ENCODE measurements at places on chromosomes 12 and 14.

- no peak for DNase-seq
Measured at GRCh38 chr12:94266796-94267536, 118.6 kb downstream of the PLXNC1 start.

GRCh38 chr12:94714378-94715114 is 64.2 kb upstream of the TMCC3 start:
- no peak for DNase-seq

GRCh38 chr12:68559984-68560850 is 50.5 kb upstream of the RAP1B start:
- no peak for DNase-seq

DNA sequence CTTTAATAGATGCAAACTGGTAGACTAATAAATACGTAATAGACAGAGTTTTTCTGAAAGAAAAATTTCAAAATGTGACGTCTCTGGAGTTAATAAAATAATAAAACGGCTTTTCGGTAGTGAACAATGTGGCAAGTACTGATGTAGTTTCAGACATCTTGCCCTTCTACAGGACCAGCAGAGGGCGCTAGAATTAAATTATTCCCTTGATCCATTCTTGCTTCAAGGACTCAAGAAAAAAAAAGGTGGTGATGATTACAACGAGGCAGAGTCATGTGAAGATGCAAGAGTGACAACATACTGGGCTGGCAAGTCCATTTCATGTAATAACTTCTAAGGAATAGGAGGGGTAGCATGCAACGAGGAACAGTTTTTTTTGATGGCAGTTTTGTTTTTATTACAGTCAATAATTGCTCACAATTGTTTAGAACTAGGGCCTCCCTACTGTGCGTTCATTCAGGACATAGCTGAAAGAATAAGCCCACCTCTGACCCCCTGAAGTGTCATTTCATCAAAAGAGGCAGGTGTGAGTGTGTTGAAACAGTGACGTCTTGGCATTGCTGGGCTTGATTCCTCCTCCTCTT is 101.0 kb upstream of the GZMB start:
- no peak for DNase-seq

DNA sequence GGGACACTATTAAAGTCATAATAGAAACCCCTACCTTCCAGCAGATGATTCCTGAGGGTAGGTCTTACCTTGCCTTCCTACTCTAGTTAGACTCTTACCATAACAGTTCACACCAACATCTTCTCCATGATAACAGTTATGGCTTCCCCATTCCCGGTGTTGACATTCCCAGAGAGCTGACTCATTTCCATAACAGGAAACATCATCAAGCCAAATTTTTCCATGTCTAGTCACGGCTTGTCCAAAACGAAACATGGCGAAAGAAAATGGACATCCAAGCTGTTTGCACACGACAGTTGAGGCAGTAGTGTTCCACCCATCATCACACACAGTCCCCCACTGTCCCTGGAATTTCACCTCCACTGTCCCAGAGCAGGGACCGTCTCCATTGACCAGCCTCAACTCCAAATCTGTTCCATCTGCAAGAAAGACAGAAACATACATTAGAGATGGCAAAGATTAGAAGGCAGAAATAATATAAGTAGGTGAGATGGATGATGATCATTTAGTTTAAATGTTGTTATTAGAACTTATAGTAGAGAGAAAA is 10.6 kb downstream of the CD163L1 start:
- DNase-seq = no peak

DNA sequence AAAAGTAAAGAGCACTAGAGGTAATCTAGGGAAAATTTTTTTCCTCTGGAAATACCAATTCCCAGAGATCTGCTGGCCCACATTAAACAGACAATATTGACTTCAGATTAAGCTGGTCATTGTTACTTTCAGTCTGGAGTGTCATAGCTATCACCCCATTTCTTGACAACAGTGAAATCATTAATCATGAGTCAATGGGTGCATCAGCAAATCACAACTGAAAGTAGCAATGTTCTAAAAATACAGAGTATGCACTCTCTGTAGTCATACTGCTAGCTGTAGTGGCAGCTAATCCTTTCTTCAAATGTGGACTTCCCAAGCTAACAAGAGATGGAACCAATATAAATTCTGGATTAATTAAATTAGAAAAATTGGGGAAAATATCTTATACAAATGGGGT is 129.9 kb downstream of the CPNE8 start:
- no peak for DNase-seq

- peak; percentile 67 for DNase-seq
Measured at GRCh38 chr14:103073367-103073875, 10.6 kb upstream of the LBHD2 start.

- no peak for DNase-seq
Measured at GRCh38 chr14:64649383-64649998, 54.7 kb upstream of the PLEKHG3 start.

DNA sequence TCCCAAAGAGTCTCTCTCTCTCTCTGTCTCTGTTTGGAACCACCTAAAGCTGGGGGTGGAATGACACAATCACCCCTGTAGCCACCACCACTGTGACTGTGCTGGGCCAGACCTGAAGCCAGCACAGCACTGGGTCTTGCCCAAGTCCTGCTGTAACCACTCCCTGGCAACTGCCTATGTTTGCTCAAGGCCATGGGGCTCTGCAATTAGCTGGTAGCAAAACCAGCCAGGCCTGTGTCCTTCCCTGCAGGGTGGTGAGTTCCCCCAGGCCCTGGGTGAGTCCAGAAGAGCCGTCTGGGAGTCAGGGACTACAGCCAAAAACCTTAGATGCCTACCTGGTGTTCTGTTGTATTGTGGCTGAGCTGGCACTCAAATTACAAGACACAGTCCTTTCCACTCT is 50.8 kb downstream of the DGLUCY start:
- no peak for DNase-seq

- DNase-seq = no peak
Measured at GRCh38 chr14:61555056-61555838, 140.1 kb upstream of the HIF1A start.

GRCh38 chr14:54333511-54333910 is 63.3 kb upstream of the CDKN3 start:
- no peak for DNase-seq

DNA sequence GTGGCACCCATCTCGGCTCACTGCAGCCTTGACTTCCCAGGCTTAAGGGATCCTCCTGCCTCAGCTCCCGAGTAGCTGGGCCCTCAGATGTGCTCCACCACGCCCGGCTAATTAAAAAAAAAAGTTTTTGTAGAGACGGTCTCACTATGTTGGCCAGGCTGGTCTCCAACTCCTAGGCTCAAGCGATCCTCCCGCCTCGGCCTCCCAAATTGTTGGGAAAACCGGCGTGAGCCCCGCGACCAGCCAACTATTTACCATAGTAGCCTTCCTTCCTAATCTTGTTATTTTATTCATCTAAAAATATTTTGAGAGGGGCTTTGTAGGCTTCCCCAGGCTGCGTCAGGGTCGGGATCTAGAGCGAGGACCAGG is 25.4 kb upstream of the YY1 start:
- no peak for DNase-seq

DNA sequence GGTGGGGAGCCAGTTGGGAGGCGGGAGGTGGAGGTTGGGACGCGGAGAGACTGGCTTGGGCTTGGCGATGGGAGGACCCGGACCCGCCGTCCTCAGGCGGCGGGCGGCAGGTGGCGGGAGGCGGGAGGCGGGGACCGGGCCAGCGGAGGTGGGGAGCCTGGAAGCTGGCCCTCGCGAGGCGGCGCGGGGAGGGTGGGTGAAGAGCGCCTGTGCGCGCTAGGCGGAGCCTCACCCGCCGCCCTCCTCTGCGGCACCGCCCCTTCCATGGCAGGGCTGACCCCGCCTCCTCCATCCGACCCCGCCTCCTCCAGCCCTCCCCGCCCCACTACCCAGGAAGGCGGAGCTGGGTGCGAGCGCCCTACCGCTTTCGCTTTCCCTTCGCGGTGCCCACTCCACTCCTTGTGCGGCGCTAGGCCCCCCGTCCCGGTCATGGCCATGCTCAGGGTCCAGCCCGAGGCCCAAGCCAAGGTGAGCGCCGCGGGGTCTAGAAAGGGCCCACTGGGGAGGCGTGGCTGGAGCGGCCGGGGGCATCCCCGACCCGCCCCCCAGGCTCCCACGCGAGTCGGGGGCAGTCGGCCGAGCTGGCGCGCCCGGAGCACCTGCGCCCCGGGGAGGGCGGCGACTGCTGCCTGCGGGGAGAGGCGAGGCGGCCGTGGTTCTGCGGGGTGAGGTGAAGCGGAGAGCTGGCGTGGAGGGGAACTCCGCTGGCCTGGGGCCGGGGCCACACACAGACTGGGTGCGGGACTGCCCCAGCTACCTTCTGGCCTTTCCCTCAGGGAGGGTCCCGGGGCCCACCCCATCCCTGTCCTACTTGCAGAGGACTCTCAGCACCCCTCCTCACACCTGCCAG is at the start of gene PSME1:
TSS of gene PSME1 (plus strand) at position 361 of the 850 bp plus-strand sequence. CDS start at position 430, 69 bp downstream.
- peak; percentile 94 for DNase-seq

DNA sequence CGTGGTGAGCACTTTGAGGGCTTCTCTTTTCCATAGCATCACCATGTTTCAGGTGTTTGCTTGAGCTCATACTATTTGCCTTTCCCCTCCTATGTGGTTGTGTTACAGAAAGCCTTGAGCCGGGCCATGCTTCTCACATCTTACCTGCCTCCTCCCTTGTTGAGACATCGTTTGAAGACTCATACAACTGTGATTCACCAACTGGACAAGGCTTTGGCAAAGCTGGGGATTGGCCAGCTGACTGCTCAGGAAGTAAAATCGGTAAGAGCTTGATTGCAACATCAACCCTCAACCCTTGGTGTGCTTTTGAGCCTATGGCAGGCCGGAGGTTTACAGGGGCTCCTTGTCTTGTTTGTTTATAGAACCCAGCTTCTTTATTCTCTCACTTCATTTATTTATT is 8.1 kb downstream of the LETMD1 start:
- DNase-seq = no peak

- no peak for DNase-seq
Measured at GRCh38 chr12:25266497-25266896, 15.8 kb upstream of the KRAS start.

GRCh38 chr12:91383099-91383498 is 200.5 kb upstream of the DCN start:
- no peak for DNase-seq

DNA sequence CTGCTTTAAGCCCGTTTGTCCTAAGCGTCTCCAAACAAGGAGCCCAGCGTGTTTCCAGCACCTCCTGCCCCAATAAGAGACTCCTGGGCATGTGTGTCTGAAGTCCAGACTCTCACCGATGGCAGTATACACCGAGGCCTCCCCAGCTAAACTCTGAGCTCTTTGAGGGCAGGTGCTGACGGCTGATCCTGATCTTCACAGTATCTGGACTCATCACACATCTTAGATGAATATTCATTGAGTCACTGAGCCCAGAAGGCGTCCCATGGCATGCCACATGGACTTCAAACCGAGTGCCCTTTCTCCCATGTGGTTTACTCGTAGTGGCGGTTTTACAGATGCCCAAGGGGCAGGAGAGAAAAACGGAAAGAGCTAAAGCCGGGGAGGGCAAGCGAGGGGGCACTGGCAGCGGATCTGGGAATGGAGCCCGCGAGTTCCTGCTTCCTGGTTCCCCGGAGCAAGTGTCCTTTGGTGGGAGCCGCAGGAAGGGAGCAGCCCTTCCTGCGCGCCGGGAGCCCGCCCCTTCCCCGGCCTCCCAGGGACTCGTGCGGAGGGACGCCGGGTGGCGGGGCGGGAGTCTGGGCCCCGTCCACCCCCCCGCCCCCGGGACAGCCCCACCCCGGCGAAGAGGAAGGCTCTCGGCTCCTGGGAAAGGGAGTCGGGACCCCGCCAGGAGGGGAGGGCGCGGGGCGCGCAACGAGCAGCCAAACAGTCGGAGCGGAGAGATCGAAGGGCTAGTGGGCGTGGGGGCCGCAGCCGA is 585 bp upstream of the TEAD4 start:
- DNase-seq = peak; percentile 82

DNA sequence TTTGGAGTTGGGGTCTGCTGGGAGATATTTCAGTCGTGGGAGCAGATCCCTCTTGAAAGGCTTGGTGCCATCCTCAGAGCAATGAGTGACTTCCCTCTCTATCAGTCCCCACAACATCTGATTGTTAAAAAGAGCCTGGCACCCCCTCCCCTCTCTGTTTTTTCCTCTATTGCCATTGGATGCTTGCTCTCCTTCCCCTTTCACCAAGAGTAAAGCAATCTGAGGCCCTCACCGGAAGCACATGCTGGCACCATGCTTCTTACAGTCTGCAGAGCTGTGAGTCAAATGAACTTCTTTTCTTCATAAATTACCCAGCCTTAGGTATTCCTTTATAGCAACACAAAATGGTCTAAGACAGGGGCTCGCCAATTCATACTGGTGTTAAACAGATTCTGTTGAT is 99.1 kb upstream of the CCND2 start:
- no peak for DNase-seq

DNA sequence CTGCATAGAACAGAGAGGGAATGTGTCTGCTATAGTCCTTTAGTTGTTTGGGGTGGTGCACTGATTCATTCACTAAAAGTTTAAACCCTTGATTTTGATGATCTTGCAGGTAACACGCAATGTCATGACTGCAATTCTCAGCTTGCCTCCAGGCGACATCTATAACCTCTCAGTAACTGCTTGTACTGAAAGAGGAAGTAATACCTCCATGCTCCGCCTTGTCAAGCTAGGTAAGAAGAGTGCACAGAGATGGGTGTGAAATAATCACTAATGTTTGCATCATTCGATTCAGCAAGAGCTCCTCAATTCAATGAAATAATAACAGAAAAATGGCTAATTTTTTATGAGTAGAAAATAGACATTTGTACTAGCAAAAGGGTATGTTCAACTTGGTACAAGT is 203.7 kb downstream of the PTPRO start:
- DNase-seq = no peak

GRCh38 chr14:100039903-100040302 is 25.3 kb upstream of the EVL start:
- DNase-seq = no peak

DNA sequence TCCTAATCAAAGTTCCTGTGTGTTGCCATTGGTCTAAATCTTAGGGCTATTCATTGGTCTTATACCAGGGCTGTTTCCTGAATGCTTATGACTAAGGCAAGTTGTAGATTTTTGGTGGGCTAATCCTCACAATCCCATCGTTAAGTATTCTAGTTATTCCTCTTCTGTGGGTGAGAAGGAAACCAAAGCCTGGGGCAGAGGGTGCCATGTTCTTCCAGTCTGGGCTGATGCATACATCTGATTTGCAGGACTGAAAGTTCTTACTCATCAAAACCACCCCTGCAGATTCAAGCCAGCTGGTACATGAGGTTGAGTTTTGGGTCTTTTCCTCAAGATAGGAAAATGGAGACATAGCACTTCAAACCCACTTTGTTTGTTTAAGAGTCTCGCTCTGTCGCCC is 25.7 kb downstream of the PPP1CC start:
- DNase-seq = no peak

DNA sequence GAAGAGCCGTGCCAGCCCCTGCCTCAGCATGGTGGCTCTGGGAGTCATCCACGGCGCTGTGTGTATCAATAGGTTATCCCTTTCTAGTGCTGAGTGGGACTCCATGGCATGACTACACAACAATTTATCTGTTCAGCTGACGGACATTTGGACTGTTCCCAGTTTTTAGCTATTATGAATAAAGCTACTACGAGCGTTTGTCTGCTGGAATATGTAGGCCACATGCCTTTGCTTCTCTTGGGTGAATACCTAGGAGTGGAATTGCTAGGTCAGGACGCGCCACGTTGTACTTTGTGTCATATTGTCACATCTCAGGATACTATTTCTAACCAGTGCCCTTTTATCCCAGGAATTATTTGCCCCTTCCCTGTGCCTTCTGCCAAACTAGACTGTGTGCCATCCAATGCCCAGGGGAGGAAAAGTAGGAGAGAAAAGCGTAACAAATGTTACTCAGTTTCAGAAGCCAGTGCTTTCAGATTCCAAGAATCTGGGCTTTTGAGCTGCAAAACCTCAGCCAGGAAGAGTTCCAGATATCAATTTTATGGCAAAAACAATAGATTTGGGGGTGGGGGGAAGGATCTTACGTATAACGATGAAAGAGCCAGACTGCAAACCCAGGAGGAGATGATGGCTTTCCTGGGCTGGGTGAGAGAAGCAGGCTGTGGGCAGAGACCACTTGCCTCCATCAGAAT is 62.5 kb upstream of the NCOR2 start:
- no peak for DNase-seq
